NCI-H146 (cell line): ENCODE measurements at places on chromosomes 11 and 22.

DNA sequence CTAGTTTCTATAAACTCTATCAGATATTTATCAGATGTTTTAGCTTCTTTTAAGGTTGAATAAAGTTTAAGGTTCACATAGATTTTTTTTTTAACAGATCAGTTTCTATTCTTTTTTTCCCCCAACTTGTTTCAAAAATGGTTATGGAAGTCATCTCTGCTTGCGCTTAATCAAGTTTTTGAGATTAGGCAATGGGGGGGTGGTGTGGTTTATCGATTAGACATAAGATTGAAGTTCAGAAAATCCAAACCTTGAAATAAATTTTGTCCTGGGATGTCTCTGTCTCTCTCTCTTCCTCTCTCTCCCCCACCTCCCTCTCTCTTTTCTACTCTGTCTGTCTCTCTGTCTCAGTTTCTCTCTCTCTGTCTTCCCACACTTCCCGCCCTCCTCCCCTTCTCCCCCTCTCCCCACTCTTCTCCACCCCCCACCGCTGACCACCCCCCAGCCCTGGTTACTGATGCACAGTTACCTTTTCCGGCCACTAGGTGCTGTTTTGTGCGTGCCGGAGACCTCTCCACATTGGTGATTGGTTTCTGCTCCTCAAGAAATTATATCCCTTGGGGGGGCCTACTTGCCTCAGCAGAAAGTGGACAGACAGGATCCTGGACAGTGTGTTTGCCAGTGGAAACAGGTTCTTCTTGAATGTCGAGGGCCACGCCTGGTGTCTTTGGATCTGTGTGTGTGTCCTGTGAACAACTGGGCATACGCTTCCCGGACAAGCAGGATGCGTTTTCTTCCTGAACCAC, 29.7 kb upstream of the ANO1 start:
- no peak for DNase-seq

DNA sequence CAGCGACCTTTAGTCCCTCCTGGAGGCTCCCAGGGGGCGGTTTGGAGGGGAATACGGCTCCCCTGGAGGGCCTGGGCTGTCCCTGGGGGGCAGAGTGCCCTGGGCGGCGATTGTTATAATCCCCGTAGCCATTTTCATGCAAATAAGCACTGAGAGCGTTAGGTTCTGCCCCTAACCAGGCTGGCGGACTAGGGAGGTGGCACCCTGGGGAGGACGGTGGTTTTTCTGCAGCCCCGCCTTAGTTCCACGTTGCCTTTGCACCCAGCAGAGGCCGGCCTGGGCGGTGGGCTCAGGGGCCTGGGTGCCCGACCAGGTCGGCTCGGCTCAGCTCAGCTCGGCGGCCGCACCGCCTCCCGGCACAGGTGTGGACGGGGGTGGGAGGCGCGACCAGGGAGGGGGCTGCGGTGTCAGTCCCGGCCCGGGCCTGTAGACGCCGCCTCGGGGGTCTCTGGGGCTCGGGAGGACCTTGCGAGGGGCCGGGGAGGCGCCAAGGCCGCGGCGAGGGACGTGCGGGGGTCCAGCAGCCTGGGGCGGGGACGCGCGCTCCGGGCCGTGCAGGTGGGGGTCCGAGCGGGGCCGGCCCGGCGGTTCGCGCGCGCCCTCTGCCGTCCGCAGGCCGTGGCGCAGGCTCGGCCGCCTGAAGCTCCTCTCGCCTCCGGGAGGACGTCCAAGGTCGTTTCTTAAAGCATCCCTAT, 2.3 kb upstream of the DUSP8 start:
- DNase-seq, result peak; percentile 98

DNA sequence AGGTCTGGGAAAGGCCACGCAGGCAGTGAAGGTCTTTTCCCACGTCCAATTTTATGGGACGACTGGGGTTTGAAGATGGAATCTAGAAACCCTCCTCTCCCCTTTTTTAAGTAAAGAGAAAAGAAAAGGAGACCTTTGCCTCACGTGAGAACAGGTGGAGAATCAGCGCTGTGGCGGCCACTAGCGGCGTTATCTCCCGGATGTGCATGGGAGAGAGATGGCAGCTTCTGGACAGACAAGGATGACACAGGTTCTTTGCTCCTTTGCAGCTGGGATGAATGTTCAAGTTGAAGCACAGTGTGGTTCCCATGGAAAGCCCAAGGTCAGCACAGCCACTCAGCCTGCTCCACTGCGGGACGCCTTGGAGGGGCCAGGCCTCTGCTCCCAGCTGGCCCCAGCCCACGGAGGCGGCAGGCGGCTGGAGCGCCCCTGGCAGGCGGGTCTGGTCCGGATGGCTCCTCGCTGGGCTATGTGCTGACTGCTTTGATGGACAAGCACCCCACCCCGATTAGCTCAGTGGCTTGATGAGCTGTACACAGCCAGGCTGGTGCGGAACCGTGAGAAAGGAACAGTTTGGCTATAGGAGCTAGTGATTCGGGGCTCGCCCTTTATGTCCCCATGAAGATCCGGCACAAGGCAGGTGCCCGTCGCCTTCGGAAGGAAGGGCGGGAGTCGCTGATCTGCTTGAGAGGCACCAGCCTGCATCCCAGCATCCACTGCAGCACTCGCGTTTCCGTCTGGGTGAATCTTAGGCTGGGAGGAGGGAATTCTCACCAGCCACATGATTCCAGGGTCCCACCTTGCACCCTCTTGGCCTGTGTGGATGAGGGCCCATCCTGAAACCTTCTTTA, 14.5 kb upstream of the BID start:
- no peak for DNase-seq

GRCh38 chr11:95714843-95715776, 74.5 kb downstream of the FAM76B start:
- DNase-seq, result no peak

GRCh38 chr11:107494055-107494454, 36.4 kb upstream of the CWF19L2 start:
- peak; percentile 6 for DNase-seq

GRCh38 chr11:133713844-133714243, 131.5 kb downstream of the SPATA19 start:
- no peak for DNase-seq

- DNase-seq, result peak; percentile 80
Observed at GRCh38 chr11:35619116-35619854, 1.0 kb downstream of the FJX1 start.

DNA sequence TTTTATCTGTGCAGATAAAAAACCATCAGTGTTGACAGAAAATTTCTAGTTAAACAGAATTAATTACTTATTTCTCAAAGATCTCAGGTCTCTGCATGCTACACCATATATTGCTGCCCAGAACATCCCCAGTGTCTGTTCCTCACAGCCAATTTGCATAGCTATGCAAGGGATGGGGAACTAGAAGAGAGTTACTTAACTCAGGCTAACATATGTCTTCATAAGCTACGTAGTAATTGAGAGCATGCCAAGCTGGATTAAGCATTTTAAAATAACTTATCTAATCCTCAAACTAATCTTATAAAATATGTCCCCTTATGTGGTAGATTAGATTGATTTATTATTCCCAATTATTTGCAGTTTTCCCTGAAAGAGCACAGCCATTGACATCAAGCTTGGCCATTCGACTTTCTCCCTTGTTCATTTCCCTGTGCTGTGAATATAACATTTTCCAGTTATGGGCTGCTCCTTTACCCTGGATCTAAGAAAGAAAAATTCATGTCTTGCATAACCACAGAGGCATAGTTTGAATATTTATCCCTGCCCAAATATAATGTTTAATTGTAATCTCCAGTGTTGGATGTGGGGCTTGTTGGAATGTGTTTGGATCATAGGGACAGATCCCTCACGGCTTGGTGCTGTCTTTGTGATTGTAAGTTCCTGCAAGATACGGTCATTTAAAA, 69.1 kb downstream of the C11orf87 start:
- no peak for DNase-seq

- DNase-seq, result no peak
Observed at GRCh38 chr11:87260811-87261210, 223.1 kb downstream of the TMEM135 start.

DNA sequence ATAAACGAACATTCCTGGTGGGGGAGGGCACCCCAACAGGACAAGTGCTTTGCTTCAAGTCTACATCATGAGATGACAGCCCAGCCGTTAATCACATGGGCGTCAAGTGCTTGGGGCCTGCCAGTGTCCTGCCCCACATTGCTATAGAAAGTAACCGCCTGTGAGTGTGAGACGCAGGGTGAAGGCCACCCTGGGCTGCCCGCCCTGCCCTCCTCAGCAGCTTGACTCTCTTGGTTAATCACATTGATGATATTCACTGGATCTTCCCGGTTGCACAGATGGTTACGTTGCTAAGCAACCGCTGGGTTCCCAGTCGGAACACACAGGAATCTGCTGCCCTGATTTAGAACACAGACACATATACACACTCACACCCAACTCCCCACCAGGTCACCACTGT, 79.3 kb downstream of the CTTN start:
- peak; percentile 6 for DNase-seq

DNA sequence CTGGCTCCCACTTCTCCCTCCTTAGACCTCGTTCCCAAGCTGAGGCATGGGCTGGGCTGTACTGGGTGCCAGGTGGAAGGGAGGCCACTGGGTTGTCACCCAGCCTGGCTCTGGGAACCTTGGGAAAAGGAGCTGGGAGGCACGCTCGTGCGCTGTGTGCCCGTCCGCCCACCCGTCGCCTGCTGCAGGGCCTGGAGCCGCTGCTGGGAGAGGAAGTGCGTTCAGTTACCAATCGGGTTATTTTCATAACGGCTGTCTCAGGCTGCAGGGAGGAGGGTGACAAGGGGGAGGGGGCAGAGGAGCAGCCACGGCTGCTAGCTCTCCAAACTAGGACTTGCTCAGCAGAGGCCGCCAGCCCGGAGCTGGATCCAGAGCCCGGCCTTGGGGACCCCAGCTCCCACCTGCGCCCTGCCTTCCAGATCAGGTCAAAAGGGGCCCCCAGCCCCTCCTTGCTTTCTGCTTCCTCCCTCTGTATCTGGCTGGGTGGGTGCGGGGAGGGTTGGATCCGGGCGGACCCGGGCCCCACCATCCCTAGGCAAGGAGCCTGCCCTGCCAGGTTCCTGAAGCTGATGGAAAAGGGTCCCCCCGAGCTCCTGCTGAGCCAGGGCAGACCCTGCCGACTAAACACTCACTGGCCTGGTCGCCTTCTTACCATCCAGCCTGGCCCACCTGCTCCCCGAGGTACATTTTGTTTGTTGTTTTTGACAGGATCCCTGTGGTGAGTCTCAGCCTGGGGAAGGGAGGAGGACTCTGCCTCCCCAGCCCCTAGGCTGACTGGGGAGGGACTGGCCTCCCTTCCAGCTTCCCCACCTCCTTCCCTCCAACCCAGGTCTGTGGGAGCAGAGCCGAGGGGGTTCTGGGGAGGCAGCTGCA, 14.3 kb downstream of the DGKZ start:
- no peak for DNase-seq

- DNase-seq, result peak; percentile 69
Observed at GRCh38 chr22:19843107-19843856, 11.4 kb downstream of the GNB1L start.

DNA sequence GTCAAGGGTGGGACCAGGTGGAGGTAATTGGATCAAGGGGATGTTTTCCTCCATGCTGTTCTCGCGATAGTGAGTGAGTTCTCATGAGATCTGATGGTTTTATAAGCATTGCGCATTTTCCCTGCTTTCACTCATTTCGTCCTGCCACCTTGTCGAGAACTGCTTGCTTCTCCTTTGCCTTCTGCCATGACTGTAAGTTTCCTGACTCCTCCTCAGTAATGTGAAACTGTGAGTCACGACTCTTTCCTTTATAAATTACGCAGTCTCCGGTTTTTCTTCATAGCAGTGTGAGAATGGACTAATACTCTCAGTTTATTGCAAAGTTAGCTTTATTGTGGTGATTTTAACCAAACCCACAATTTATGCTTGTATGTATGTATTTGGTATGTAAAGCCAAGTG, 878.5 kb upstream of the ANO3 start:
- no peak for DNase-seq

DNA sequence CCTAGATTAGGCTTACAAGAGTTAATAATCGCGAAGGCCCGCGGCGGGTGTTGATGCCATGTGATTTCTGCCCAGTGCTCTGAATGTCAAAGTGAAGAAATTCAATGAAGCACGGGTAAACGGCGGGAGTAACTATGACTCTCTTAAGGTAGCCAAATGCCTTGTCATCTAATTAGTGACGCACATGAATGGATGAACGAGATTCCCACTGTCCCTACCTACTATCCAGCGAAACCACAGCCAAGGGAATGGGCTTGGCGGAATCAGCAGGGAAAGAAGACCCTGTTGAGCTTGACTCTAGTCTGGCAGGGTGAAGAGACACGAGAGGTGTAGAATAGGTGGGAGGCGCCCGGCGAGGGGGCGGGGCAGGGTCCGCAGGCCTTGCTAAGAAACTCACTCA, 65.5 kb downstream of the AAMDC start:
- no peak for DNase-seq

DNA sequence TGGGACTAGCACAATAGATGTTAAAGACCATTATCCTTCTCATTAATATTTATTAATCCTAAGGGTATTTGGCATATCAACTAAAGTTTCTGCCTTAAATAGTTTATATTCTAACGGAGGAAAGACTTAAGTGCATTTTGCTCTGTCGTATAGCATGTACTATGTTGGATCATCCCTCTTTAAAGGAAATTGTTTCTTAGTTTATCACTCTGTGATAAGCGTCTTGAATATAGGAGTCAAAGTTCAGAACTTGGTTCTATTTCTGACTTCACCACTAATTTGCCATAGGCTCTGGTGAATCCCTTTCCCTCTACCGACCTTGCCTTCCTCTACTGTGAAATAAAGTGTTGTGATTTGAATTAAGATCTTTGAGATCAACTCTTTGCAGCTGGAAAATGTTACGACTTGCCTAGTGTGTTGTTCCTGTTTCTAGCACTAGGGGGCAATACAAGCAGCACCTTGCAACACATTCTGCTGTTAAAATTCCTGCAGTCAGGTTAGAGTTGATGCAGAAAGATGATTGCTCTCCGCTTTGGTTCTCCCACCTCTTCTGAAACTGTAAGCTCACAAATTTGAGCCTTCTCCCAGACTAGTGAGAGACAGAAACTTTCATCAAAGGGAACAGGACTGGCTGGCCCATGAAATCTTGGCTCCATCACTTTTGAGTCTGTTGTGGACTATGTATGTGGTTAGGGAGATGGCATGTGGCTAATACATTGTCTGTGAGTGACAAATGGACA, 27.8 kb upstream of the ZNRF3 start:
- peak; percentile 42 for DNase-seq

GRCh38 chr22:47001288-47001687, 238.8 kb downstream of the TBC1D22A start:
- no peak for DNase-seq

DNA sequence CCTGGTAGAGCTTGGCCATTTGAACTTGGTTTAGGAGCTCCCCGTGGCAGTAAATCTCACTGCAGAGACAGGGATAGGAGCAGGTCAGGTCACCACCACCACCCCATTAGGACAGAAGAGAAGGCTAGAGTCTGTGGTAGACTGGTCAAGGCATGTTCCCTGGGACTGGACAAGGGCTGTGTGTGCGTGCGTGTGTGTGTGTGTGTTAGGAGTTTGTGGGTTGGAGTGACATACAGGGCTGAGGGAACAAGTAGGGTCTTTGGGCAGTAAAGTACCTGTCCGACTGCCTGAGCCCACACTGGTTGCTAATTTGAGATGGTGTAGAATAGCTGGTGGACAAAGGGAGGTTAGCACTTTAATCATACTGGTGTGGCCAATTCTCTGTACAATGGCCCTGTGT, 16.1 kb downstream of the TREH start:
- no peak for DNase-seq

- no peak for DNase-seq
Observed at GRCh38 chr22:32697331-32697995, 104.0 kb upstream of the TIMP3 start.
